ENCODE measurements at places on chromosomes 11 and 22.

- DNase-seq, result no peak
These were observed 95.1 kb downstream of the PIWIL4 start for GRCh38 chr11:94662065-94662779.

- no peak for DNase-seq
These were observed 14.0 kb downstream of the GRAMD4 start for GRCh38 chr22:46634011-46634699.

DNA sequence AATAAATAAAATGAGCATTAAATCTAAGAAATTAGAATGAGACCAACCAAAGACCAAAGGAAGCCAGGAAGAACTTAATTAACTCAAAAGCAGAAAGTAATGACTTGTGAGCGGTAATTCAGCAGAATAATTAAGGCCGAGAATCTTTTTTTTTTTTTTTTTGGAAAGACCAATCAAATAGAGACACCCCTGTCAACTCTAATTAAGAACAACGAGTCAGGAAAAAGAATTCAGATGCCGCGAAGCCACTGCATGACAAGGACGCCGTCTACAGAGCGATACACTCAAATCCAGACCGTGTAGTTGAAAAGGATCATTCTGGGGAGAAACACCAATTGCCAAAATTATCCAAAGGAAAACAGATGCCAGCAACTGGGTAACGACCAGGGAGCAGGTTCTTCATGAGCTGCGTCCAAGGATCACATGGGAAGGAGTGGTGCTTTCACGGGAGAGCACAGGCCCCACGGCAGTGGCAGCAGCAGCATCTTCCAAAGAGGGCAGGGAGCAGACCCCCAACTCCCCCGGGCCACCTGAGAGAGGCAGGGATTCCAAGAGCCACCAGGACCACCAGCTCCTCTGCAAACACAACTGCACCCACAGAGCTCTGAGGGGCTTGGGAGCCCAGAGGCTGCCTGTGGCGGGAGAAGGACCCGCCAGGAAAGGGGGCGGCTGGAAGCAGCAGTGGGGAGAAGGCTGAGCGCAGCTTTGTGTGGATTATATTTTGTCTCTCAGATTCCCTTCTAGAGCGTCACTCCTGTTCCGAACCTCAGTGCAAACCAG, 469.8 kb downstream of the BRD1 start:
- DNase-seq, result peak; percentile 20

- DNase-seq, result no peak
These were observed 17.2 kb upstream of the CD59 start for GRCh38 chr11:33753304-33753967.

DNA sequence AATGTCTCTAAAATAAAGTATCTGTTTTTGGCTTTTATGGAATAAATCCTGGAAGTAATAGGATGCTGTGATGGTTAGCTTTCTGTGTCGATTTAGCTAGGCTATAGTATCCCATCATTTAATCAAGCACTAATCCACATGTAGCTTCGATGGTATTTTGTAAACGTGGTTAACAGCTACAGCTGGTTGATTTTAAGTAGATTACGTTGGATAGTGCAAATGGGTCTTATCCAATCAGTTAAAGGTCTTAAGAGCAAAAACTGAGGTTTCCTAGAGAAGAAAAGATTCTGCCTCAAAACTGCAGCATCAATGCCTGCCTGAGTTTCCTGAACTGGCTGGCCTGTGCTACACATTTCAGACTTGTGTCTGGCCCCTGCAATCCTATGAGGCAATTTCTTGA, 314.2 kb upstream of the SORL1-AS1 start:
- DNase-seq, result no peak

GRCh38 chr11:12158909-12159308, 48.5 kb downstream of the MICAL2 start:
- no peak for DNase-seq

DNA sequence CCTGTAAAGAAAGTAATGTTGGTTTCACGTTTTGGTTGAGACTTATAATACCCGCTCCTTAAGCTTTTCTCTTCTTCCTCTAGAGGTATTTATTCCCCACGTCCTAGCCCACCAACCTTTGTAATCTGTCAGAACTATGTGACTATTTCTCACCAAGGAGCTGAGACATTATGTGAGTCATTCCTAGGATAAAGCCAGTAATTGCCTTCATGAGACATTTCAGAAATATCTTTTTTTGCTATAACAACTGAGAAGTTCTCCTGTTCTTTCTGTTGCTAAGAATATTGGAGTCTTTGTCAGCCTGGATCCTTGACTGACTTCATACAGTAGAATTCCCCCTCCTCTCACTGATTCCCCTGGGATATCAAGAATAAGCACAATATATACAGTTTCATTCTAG, 1497.0 kb upstream of the TENM4 start:
- no peak for DNase-seq

DNA sequence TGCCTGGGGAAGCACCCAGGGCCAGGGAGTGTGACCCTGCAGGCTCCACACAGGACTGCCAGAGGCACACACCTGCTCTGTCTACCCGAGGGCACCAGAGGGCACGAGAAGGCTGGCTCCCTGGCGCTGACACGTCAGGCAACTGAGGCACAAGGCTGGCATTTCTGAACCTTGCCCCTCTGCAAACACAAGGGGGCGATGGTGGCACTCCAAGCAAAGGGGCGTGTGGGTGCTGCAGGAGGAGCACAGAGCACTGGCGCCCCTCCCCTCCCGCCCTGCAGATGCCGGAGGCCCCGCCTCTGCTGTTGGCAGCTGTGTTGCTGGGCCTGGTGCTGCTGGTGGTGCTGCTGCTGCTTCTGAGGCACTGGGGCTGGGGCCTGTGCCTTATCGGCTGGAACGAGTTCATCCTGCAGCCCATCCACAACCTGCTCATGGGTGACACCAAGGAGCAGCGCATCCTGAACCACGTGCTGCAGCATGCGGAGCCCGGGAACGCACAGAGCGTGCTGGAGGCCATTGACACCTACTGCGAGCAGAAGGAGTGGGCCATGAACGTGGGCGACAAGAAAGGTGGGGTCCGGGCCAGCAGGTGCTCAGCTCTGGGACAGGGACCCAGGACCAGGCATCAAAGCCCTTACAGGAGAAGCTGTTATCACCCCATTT, 20.8 kb upstream of the TXNRD2 start:
- no peak for DNase-seq

DNA sequence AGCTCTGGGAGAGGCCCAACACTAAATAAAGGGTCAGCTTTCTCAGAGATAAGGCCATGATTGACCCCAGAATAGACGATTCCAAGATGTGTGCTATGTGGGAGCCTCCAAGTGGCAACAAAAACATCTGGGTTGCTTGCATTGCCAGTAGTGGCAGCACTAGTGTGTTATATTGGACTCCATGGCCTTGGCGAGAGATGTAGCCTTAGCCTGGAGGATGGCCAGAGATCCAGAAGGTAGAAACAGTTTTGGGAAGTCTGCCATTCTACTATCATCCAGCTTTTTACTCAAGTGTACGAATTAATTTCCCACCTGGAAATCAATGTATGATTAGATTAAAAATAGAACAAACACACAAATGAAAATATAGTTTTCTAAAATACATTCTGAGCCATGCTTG, 3.0 kb downstream of the OR8D4 start:
- DNase-seq, result no peak

- no peak for DNase-seq
These were observed 9.9 kb downstream of the PKP3 start for GRCh38 chr11:403761-404431.

DNA sequence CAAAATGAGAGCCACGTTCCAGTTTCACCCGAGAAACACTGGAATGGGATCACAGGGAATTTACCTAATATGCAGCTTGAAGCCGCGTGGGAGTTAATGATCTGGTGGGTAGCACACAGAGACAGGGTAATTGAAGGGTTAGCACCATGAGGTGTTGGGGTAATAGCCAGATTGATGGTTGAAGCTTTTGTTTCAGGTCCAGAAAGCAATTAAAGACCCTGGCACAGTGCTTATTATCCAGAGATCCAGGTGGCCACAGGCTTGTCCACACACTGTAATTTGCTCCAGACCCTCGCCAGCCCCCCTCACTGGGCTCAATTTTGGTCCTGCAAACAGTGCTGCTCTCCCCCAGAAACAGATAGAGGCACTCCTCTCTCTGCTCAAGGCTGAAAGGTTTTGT, 282.5 kb upstream of the ISX start:
- DNase-seq, result no peak
